ENCODE measurements at places on chromosomes 5 and 9.

DNA sequence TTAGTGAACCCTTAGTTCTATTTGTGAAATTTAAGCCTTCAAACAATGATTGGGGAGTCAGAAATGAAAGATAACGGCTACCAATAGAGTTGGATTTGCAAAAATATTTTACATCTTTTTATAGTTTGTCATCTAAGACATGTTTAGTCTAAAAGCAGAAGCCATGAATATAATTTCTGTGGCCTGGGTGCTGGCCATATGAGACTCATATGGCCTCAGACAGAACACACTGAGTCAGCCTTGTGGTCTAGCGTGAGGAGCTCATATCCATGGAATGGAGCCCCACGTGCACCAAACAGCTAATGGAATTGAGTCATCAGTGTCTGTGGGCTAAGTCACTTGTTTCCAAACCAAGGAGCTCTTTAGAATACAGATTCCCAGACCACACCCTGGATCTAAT is 240.7 kb upstream of the NREP start:
- DNase-seq, result no peak

DNA sequence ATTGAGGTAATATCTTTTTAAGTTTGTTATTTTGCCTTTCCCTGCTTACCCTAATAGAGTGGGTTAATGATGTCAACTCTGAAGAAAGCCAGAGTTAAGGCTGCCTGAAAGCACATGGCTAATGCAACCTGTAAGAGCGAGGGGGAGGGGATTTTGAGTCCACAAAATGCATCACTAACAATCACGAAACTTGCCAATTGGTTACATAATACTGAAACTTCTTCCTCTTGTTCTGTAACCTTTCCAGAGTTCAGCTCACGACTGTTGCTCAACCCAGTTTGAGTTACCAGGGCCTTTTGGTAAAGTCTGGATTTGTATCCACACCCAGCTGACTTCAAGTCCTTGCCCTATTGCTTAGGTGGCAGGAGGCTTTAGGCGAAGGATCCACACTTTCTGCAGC is 308.8 kb downstream of the EFNA5 start:
- no peak for DNase-seq

- DNase-seq, result peak; percentile 8
These were observed 207.7 kb downstream of the FRMD3 start for GRCh38 chr9:83330207-83331196.

DNA sequence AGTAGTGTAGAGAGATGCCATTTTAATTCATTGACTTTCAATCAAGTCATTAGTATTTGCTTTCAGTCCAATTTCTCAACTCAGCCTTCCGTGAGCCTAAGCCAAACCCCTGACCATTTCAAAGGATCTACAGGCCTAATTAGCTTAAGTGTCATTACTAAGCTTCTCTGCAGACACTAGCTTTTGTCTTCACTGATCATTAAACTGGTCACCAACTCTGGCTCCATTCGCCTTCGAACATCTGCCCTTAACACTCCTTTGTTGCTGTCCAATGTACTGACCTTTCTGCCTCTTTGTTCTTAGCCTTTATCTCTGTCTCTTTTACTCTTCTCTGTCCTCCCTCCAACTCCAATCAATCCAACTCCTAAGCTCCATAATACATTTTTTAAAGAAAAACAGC is 299.3 kb downstream of the DIRAS2 start:
- DNase-seq, result peak; percentile 87

- no peak for DNase-seq
These were observed 984.9 kb downstream of the TLE4 start for GRCh38 chr9:80556631-80557030.

GRCh38 chr5:151251001-151251551 is 1.9 kb upstream of the GM2A start:
- DNase-seq, result no peak

GRCh38 chr5:115068239-115069086 is 101.2 kb downstream of the TRIM36 start:
- no peak for DNase-seq

DNA sequence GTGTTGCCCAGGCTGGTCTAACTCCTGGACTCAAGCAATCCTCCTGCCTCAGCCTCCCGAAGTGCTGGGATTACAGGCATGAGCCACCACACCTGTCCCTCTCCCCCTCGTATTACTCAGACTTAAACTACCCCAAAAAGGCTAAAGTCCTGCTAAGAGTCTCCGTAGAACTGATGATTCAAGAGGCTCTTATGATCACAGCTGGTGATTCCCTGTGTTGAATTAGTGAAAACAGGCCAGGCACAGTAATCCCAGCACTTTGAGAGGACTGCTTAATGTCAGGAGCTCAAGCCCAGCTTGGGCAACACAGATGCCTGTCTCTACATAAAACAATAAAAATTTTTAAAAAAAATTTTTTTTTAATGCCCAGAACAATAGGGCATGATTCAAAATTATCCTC is 9.2 kb downstream of the CDC26 start:
- DNase-seq, result no peak

DNA sequence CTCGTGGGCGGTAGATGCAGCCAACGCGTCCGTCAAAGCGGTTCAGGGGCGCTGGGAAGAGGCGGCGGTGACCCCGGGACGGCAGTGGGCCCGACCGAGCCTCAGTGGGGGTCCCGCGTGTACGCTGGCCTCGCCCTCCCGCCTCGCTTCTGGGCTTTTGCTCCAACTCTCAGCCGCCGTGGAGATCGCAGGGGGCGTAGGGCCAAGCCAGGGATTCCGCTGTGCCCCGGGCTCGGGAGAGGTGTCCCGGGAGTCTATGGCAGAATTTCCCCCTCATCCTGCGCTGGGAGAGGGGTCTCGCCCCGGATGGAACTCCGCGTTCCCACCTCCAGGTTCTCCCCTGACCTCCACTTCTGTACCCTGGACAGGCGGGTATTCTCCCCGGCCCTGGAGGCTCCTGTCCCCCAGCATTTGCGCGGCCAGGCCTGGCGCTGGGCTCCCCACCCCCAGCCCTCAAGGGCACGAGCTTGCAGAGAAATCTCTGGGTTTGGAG is 131.9 kb downstream of the MRPL36 start:
- no peak for DNase-seq

GRCh38 chr5:74562122-74562521 is 78.4 kb downstream of the ENC1 start:
- DNase-seq, result no peak

DNA sequence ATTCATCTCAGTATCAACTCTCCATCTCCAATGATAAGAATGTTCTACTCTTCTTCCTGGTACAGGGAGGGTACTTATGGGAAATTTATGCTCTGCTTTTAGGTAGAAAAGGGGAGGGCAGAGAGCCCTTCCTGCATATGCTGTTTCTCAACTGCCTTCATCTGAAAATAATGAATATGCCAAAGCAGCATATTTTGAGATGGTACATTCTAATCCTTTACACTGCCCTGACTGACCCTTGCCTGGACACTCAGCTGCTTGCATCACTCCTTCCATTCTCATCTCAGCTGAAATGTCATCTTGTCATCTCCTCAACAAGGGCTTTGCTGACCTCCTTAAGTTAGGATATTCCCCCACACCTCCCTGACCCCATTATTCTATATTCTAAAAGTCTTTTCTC is 68.5 kb downstream of the ALDH7A1 start:
- DNase-seq, result no peak

- DNase-seq, result no peak
These were observed 5.7 kb downstream of the SLC6A3 start for GRCh38 chr5:1439388-1440097.

DNA sequence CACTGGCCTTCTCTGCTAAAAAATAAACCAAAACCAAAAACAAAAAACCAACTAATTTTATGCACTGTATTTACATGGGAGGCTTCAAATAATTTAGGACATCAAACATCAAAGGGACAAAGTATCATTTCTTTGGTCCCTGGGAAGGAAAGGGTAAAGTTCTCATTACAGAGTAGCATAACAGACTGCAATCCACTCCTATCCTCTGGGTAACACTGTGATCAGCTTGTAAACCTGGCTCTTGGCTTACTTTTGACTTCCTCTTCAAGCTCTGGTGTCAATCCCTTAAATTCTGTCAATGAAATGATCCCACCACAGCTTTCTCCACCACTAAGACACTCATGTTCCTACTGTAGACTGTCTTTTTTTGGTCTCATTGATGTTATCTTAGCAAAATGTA is 69.8 kb upstream of the VCAN start:
- DNase-seq, result no peak

GRCh38 chr5:172486451-172486850 is 32.1 kb upstream of the SH3PXD2B start:
- DNase-seq, result no peak

- no peak for DNase-seq
These were observed 227.9 kb upstream of the CLINT1 start for GRCh38 chr5:158086856-158087255.

DNA sequence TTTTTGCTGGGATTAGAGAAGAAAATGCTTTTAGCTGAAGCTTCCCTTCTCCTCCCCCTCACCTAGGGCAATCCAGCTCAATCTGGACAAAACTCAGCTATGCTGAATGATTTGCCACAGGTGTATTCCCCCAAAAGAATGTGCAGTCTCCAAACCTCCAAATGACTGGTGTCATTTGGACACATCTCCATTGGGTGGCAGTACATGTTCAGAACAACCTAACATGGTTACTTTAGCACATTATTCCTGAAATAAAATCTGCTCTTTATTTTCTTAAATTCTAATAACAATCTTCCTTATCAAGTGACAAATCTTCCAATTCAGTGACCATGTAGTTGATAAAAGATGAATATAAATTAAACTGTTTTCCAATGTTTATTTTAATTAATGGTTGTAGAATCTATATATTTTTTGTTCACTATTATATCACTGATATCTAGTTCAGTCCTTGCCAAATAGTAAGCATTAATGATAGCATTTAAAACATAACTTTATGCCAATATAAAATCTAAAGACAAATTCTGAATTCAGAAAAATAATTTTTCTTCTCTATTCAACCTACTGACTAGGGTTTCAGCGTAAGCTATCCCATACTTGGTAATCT is 61.3 kb upstream of the MOCS2 start:
- peak; percentile 56 for DNase-seq

- DNase-seq, result no peak
These were observed 667.1 kb upstream of the RGMB start for GRCh38 chr5:98106116-98107031.

DNA sequence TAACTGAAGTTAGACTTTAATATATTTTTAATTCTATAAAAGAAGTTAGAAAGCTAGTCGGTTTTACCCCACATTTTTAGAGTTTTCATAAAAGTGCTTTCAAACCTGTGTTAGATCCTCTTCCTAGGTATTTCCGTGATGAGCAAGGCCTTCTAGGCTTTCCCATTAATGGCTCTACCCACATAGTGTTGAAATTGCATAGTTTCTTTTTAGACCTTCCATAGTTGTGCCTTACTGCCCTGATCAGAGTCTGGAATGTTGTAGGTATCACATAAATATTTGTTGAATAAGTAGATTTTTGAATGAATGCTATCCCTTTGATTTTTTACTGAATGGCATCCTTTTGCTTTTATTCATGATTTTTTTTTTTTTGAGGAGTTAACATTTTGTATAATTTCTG is 45.3 kb upstream of the GPR21 start:
- no peak for DNase-seq

DNA sequence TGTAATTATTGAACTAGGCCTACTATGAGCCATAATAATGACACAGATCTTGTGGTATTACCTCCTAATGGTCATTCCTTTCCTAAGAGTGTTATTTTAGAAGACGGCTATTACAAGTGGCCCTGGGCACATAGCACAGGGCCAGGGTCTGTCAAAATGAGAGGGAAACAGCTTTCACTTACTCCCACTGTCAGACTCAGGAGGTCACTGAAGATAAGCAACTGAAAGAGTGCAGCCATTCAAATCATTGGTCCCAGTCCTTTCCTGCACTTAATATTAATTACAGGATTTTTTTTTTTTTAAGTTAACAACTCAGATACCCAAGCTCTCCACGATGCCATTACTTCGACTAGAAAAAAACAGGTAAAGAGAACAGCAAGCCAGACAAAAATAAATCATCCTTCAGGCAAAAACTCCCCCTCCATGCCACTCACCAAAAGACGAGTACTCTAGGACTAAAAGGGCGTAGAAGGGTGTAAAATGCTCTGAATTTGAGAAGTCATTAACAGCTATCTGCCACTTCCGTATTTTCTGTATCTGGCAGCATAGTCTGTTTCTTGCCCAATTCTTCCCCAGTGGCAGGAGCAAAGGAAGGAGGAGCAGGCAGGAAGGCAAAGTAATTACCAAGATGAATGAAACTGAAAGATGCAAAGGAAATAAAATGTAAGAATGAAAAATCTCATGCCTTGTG is 87.4 kb downstream of the ZNF608 start:
- DNase-seq, result no peak

- no peak for DNase-seq
These were observed 7.4 kb upstream of the GAPVD1 start for GRCh38 chr9:125254231-125254630.

- peak; percentile 8 for DNase-seq
These were observed 167.7 kb downstream of the CCDC192 start for GRCh38 chr5:127870914-127871313.

DNA sequence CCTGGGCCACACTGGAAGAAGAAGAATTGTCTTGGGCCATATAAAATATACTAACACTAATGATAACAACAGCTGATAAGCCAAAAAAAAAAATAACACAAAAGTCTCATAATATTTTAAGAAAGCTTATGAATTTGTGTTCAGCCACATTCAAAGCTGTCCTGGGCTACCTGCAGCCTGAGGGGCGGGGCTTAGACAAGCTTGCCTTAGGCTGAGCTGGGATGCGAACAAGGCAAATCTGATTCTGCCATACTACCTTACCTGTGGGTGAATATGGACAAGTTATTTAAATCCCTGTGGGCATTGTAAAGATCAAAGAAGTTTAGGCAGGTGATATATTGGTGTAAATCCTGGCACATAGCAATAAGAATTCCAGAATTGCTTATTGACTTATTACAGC is 212.3 kb upstream of the ATP10B start:
- DNase-seq, result no peak

- no peak for DNase-seq
These were observed 79.0 kb downstream of the FBXW11 start for GRCh38 chr5:171927345-171927941.

GRCh38 chr9:35285731-35286130 is 123.9 kb downstream of the UNC13B start:
- DNase-seq, result no peak

GRCh38 chr9:16970321-16970720 is 99.9 kb upstream of the BNC2 start:
- no peak for DNase-seq

DNA sequence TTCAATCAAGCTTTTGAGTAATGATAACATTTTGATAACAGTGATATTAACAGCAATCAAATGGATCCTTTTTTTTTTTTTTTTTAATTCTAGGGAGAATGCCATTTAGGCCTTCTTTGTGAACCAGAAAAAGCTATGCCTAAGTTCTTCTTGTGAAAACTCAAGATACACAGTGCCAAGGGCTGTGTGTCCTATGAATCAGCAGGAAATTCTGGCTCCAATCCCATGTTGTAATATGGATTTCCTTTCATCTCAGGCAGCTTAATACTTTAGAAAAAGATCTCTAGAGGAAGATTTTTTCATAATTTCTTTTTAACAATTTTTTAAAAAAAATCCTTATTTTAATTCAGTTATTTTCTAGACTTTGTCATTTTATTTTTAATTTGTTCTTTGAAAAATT is 96.1 kb downstream of the NUDT12 start:
- DNase-seq, result no peak

All from neural progenitor cell (in vitro differentiated cells).